ENCODE measurements at places on chromosomes 3 and 15. TPM values are rescaled to one million over a fixed set of nuclear protein-coding genes. Genes with fewer than 3 reads are reported as not detected.

Gene C3orf49
- not detected for total RNA-seq

Gene KIF9
- 16.1 TPM for total RNA-seq

Gene SGO1
- total RNA-seq = not detected

Gene GADL1
- total RNA-seq = not detected

Gene CLDN11
- 52.1 TPM for total RNA-seq

Gene CAPN3
- total RNA-seq = 11.5 TPM

Gene FETUB
- total RNA-seq = not detected

Gene CA12
- total RNA-seq = 1.6 TPM

Gene ALDH1L1
- total RNA-seq = 141 TPM

Gene CTXN2
- total RNA-seq = not detected

Gene LSAMP
- 1.9 TPM for total RNA-seq

- DNase-seq = no peak
These were observed 20.7 kb upstream of the LPP start for GRCh38 chr3:188133219-188133618.

- no peak for DNase-seq
These were observed 467.6 kb upstream of the CFAP20DC start for GRCh38 chr3:59517388-59517787.

DNA sequence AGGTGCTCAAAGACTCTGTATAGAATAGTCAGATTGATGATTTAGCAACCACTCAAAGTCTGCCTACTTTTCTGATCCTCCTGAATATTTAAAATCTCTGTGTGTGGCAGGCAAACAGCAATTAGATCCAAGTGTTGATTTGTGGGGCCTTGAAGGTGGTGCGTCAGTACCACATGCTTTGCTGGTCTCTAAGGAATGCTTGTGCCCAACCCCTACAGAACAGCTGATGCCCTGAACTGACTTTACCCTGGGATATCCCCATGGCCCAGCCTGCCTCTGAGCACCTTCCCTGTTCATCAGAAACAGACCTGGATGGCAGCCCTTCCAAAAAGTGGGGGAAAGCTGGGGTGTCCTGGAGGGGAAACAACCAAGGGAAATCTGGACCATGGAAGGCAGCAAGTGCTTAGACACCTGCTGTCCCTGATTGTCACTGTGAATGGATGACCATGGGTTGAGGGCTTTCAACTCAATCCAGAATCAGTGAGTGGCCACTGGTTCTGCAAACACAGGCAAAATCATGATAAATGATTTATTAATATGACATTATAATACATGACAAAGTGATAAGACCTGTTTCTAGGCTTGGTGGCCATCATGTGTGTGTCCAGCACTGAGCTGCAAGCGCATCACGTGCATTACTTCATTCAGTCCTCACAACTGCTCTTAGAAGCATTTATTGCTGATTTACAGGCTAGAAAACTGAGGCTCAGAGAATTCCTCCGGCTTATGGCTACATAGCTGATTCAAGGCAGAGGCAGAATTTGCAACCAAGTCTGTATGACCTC, 76.1 kb upstream of the TPM1 start:
- no peak for DNase-seq

GRCh38 chr3:52232279-52233107, 6.5 kb downstream of the TWF2 start:
- no peak for DNase-seq

GRCh38 chr3:158559504-158559903, 11.5 kb upstream of the MLF1 start:
- DNase-seq = no peak

DNA sequence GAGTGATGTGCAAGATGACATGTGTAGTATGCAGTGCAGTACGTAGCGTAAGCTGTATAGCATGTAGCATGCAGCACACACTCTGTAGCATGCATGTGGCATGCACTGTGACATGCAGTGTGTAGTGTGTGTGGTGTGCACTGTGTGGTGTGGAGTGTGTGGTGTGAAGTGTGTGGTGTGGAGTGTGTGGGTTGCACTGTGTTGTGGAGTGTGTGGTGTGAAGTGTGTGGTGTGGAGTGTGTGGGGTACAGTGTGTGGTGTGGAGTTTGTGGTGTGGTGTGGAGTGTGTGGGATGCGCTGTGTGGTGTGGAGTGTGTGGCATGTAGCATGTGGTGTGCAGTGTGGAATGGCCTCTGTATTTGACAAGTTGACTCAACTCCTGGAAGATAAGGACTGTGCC, 39.2 kb downstream of the ROPN1B start:
- DNase-seq = no peak

DNA sequence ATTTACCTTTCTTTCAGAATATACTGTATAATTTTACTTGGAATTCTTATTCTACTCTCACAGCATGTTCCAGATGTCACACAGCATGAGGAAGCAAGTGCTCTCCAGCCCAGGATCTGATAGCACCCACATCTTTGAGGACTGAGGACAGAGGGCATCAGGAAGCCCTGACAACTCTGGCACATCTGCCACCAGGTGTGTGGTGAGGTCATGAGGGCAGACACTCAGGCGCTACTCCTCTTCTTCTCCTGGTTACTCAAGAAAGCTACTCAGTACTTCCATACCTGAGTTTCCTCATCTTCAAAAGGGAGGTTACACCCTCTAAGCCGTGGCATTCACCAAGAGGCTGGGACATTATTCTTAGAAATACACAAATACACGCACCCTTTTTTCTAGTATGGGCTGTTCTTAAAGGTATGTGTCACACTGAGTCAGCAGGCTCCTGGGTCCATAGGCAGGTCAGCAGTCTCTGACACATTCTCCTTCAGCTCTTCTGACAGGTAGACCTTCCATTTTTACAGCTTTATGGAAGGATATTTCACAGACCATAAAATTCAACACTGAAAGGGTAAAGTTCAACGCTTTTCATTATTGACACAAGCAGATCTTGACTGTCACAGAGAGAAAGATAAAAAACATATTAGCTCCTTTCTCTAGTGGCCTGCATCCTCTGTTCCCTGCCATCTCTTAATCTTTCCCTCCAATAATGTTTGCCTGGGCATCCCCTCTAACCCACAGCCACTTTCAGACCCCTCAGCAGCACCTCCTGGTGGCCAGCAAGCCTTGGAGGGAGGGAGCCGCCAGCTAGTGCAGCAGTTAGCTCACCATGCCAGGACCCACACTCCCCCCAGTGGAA, 103.2 kb upstream of the TJP1 start:
- no peak for DNase-seq

DNA sequence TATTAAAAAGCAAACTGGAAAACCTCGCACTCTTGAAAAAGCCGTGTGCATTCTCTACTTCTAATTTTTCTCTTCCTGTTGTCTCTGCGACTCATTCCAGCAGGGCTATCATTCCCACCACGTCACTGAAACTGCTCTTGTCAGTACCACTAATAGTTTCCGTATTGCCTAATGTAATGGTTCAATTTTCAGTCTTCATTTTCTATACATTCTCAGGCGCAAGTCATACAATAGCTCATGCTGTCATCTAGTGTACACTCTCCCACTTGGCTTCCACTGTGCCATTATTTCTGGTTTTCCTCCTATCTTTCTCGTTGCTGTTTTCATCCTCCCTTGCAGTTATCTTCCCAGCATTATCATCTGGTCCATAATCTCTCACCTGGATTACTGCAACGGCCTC, 160.2 kb downstream of the SPATA16 start:
- DNase-seq = no peak

- no peak for DNase-seq
These were observed 126.7 kb upstream of the UBE2E2 start for GRCh38 chr3:23076437-23076836.

DNA sequence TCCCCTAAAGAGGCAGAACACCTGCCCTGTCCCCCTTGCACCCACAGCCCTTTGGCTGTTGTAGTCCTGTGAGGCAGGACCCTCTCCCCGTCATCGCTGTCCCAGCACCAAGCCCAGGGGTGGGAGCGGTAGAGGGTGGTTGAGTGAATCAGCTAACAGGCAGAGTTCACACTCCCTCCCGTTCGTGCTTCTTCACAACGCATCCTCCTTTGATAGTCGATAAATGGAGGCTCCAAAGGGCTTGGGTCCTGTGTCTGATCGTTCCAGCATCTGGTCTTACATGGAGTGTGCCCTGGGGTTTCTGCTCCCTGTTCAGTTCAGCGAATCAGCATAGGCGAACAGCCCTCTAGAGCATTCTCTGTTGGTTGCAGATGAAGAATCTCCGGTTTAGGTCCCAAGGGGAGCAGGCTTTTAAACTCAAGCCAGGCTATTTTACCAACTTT, 820 bp upstream of the HMCES start:
- no peak for DNase-seq

- no peak for DNase-seq
These were observed 471 bp upstream of the KBTBD8 start for GRCh38 chr3:66997560-66998112.

- DNase-seq = peak; percentile 32
These were observed 19.5 kb downstream of the PPCDC start for GRCh38 chr15:75042730-75043508.

DNA sequence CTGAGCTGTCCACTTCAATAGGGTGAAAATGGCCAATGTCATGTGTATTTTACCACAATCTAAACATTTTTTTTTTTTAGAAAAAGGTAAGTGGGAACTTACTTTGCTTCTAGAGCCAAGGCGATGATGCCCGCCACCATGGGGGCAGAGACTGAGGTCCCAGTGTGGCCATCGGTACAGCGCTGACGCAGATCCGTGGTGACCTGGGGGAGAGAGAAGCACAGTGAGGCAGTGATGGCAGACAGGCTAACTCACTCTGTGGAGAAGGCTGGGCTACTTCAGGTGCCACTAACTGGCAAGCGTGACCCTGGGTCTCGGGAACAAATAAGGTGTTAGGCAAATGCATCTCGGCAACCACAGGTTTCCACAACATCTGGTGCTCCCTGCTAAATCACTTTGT, 94.3 kb upstream of the SNRPA1 start:
- DNase-seq = no peak

GRCh38 chr15:73366766-73367623, 1.8 kb downstream of the HCN4 start:
- no peak for DNase-seq

DNA sequence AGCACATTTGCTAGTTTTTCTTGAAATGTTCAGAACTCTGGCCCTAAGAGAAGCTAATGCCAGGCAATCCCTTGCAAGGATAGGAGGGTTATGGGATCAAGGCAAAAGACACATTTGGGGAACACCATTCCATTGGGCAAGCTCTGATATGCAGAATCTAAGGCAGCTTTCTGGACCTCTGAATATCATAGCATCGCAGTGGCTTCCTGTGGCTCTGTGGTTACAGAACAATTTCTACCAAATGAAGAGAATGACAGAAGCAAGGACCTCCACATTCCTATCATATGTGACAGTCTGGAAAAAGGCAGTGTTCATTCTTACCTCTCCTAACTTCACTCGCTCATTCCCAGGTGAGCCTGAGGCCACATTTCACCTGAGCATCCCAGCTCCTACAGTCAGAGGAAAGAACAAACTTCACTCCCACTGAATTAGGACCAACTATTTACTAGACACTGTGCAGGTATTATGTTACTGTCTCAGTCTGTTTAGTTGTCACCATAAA, 836.1 kb upstream of the CFAP20DC start:
- no peak for DNase-seq

- no peak for DNase-seq
These were observed 196.4 kb upstream of the UBE3A start for GRCh38 chr15:25635191-25635590.

- DNase-seq = no peak
These were observed 165.5 kb downstream of the IL5RA start for GRCh38 chr3:2944628-2945027.

- DNase-seq = no peak
These were observed 71.9 kb upstream of the SLC6A11 start for GRCh38 chr3:10744098-10744465.

DNA sequence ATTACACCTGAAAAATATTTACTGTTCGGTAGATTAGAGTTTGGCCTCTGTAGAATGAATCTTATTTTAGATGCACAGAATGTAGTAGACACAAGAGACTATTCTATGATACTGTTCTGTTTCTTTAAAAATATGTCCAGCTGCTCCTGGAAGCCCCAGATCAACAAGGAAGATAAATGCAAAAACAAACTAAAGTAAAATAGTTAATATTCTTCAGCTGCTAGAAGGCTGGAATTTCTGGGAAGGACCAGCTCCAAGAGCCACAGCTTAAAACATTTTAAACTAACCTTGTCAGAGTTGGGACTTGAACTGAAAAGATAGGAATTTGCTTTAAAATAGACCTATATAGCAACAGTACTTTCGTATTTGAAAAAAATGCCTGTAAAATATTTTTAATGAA, 277.9 kb downstream of the PTPRG start:
- no peak for DNase-seq

DNA sequence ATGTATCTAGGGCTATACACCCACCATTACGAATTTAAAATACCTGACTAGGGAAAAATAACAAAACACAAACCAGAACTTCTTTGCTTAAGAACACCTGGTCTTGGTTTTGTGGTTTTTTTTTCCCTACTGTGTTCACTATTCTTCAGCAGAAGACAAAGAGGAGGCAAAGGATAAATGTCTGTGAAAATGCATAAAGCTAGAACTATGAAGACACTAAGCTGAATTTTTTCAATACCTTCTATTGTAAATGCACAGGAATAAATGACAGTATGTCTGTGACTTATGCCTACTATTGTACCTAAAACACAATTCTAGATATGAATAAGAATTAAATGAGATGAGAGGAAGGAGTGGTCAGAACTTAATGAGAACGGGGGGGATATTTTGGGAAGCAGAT, 86.9 kb downstream of the TBL1XR1 start:
- no peak for DNase-seq
